ENCODE measurements at places on chromosomes 12 and 14.

GRCh38 chr14:21233457-21234076 lies 35.7 kb downstream of the HNRNPC start:
- DNase-seq: peak; percentile 41

DNA sequence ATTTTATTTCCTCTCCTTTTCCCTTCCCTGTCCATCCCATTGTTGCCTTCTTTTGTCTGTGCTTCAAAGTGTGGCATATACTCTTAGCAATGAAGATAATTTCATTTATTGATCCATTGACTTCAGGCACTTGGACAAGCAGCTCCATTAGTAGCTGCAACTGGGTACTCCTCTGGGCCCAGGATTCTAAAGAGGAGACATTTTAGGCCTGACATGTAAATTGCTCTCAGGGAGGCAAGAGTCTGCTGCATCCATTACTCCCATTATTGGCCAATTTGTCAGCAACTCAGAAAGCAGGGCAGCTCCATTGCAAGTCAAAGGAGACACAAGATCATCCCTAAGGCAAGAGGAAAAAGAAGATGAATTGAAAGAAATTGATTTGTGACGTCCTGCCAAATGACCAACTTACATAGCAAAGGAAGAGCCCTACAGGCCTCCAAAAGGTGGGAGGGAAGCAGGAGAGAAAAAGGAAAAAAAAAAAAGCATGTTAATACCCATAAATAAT lies 1094.1 kb upstream of the FLRT2 start:
- no peak for DNase-seq

- no peak for DNase-seq
Measured at GRCh38 chr14:54692284-54692772, 125.4 kb downstream of the SAMD4A start.

DNA sequence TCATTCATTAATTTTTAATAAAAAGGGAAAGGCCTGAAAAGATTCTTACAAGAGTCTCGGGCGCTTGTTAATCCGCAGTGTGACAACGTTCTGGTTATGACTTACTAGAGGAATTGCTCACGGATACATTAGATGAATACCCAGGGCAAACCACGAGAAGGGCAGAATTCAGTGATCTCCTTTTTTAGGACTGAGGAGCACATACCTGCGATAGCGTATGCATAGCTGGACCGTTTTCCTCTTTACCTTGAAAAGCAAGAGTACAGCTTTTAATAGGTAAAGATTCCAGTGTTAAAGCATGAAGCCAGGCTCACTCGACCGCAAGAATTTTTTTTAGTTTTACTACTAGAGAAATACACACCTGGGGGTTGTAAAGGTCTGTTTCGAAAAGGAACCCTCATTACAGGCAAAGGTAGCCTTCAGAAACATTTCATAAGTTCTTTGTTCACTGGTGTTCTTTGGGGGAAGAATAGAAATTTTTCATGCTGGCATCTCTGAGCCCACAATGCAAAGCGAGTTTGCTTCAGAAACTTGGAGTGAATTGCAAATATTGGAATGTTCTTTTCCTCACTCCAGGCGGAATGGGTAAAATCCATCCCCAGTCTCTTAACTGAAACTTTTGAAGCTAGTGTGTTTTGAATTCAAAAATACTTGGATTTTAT lies 953 bp downstream of the MAPK1IP1L start:
- peak; percentile 50 for DNase-seq

GRCh38 chr14:71183876-71184689 lies 276.8 kb downstream of the PCNX1 start:
- DNase-seq: peak; percentile 28

DNA sequence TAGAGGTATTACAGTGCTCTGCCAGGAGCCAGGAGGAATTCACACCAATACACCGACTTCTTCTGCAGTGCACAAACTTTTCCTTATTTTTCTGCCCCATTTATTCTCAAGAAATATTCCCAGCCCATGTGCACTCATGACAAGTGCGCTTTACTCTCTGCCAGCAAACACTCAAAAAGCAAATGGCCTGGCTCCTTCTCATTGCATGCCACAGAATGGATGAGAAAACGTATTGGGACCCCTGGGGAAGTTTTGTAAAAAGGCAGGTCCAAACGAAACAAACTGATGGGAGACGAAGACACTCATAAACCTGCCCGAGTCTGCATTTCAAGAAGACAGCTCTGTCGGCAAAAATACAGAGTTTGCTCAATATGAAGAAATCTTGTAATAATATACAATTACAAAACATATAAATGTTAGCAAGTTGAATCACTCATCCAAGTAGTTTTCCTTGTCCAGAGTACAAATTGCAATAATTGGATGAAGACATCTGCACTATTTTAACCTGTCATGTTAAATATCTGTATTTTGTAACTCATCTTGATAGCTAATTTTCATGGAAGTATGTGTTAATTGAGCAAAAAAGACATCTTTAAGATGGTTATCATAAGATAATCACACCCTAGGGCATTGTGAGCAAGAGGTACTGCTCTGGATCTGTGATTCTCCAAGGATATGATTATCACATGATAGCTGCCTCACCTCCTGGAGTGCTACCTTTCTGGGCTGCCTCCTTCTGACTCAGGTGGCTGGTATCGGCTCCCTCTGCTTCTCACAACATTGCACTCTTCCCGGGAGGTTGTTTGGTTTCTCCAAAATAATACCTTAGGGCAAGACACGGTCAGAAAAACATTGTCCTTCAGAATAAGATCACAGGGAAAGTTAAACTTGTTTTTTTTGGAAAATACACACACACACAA lies 260.8 kb upstream of the G2E3 start:
- no peak for DNase-seq

DNA sequence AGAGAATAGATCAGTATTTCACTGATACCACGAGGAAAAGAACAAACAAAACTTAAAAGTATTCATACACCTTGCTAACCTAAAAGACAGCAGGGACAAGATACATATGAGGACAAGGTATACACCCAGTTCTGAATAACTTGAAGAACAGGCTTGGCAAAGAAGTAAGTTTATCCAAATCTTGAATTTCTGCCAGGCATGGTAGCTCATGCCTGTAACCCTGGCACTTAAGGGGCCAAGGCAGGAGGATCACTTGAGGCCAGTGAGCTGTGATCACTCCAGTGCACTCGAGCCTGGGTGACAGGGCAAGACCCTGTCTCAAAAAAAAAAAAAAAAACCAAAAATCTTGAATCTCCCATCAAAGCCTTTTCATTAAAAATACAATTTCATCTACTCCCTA lies 25.0 kb downstream of the EIF2S1 start:
- DNase-seq: no peak

GRCh38 chr14:71130491-71131179 lies 223.4 kb downstream of the PCNX1 start:
- DNase-seq: no peak

- no peak for DNase-seq
Measured at GRCh38 chr14:69387311-69387710, 10.8 kb downstream of the ERH start.

GRCh38 chr14:92513204-92513965 lies at the start of gene RIN3:
Gene RIN3, plus strand, starts transcription at chr14:92513781. Its CDS starts 152 bp downstream, at chr14:92513933.
- DNase-seq: peak; percentile 17

DNA sequence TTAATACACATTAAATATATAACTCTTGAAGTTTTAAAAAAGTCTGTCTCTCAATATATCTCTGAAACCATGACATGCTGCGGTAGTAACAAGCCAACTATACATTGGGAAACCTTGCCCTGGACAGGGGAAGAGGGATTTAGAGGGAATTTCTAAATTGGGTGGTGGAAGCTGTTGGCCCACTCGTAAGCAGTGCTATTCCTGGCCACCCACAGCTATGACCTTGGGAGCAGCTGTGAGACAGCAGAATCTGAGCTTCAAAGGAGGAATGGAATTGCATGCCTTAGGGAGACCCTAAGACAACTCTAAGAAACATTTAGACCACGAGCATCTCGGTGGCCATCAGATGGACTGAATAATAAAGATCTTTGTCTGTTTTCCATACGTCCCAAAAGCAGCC lies 15.8 kb upstream of the GCH1 start:
- no peak for DNase-seq

DNA sequence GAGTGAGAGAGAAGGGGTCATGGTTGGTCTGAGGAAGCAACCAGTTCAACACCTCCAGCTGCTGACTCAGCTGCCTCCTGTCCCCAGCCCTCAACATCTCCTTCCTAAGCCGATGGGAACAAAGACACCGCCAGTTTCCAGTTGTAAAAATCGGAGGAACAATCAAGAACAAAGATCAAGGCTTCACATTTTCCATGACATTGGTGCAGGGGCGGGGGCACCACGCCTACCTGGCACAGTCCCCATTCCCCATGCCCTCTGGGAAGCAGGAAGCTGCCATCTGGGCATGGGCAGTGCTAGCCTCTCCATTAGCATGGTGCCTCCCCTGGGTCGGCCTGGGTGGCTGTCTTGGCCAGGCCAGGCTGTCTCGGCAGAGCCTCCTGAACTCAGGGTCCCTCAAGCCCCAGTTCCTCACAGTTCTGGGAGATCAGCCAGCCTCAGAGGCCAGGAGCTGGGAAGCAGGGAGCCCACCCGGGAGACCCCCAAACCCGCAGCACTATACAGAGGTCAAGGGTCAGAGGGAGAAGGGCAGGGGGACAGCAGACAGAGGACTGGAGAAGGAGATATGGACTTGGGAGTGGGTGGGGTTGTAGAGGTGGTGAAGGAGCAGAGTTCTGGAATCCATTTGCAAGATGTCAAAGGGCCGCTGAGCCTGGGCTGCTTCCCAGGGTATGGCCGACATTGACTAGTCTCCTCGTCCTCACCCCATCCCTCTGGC lies 19.6 kb upstream of the TMEM106C start:
- DNase-seq: no peak

All from cerebellar cortex (tissue), 1 donor.